ENCODE measurements at places on chromosomes 1 and 21.

GRCh38 chr1:56788588-56788987 is 30.6 kb downstream of the FYB2 start:
- no peak for DNase-seq

DNA sequence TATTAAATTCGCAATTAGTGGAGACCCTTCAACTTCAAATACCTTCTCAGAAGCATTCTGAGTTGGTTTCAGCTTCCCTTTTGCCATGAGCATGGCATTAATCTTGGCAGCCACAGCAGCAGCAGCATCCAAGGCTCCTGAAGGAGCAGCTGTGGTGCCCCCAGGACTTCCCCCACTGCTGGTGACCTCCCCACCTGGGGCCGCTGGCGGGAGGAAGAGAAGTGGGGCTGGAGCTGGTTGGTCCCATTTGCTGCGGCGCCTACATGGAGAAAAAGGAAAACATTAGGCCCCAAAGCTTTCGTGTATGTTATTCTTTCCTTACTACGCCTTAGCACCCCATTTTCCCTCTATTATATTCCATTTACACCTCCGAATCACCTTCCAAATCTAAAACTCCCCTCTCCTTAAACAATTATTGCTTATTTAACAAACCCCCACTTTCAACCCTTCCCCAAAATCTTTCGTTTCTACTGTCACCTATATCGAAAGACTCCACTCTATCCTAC is 569 bp downstream of the KHDC4 start:
- no peak for DNase-seq

DNA sequence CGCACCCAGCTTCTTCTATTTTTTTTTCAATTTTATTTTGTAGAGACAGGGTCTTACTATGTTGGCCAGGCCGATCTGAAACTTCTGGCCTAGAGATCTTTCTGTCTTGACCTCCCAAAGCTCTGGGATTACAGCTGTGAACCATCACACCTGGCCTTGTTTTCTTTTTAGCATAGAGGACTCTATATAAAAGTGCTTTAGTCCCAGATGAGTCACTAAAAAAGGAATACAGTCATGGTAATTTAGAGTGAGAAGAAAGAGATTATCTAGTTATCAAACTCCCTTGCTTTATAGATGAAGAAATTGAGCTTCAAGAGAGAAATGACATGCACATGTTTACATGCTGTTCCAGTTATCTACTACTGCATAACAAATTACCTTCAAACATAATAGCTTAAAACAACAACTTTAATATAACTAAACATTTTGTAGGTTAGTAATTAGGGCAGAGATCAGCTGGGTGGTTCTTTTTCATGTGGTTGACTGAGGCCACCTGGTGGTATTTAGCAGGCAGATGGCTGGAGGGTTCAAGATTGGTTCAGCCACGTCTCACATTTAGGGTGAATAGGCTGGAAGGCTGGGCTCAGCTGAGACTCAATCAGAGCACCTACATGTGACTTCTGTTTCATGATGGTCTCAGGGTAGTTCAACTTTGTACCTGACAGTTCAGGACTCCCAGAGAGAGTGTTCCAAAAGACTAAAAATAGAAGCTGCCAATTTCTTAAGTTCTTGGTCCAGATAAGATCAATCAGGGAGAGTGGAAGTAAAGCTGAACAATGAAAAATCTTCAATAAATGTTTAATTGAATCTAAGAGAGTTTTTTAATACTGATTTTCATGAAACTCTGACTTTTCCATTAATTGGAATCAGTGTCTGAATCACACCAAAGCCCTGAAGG is 16.9 kb upstream of the MTF2 start:
- no peak for DNase-seq

GRCh38 chr1:65429078-65429477 is 8.6 kb downstream of the LEPR start:
- no peak for DNase-seq

GRCh38 chr1:19808351-19808750 is 6.7 kb downstream of the RNF186 start:
- DNase-seq, result no peak

GRCh38 chr1:225467193-225468020 is 39.6 kb upstream of the LBR start:
- DNase-seq, result peak; percentile 61
